Hematopoietic multipotent progenitor cell treated with erythropoietin and hydrocortisone succinate and interleukin-3 and kit ligand, for 17 days (in vitro differentiated cells): ENCODE measurements at places on chromosomes 3 and 15.

- DNase-seq: no peak
Observed at GRCh38 chr3:25469558-25469957, 41.5 kb downstream of the RARB start.

GRCh38 chr3:137778941-137779340 lies 14.8 kb downstream of the SOX14 start:
- no peak for DNase-seq

DNA sequence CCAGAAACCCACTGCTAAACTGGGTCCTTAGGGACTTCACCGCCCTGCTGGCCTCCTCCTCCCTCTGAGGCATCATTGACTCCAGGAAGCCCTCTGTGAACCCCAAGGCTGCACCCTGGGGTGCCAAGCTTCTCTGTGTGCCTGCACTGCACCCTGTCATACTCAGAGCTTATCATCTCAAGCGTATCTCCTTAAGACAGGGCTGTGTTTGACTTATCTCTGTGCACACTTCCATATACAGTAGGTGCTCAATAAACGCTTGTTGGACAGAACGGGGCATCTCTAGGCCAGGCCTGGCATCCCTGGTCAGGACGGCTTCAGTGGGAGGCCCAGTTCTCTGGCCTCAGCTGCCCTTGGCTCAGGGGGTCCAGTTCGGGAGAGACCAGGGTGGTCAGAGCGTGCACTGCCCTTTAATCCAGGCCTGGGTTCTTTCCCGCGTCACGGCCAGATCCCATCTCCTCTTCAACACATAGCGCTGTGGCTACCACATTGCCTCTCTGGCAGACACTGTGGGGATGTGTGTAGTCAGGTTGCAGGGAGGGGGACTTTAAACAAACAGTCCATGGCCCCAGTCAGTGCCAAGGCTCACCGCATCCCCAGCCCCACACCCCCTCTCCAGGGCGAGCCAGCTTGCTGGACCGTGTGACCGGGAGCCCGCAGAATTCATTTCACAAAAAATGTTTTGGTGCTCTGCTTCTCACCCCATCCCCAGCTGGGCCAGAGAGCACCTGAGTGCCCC lies 33.4 kb downstream of the MAGEF1 start:
- DNase-seq: no peak

DNA sequence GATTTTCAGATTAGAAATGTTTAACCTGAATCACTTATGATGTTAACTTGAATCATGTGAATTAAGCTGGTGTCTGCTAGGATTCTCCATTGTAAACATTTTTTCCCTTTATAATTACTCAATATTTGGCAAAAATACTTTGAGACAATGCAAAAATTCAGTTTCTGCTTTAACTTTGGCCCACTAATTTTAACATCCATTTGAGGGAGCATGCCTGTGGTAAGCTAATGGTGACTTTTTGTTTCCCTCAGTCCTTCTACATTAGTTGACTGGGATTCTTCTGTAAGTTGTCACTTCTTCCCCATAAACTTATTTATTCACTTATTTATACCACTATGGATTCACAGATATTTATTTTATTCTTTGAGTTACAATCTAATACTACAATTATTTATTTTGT lies 59.3 kb downstream of the PIK3R4 start:
- no peak for DNase-seq

DNA sequence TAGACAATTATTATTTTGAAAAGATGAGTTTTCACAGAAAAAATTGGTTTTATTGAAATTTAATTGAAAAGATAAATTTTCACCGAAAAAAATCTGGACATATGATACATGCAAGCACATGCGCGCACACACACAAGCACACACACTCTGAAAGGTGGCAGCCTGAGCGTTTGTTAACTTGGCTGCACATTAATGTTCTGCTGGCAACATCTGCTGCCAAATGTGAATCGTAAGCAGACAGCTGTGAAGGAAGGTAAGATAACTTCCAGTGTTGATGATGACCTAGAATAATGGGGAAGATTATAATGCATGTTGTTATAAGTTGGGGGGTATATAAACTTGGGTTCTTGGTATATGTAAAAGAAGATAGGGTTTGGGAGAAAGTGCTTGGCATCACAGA lies 18.4 kb upstream of the CMTM7 start:
- DNase-seq: no peak

DNA sequence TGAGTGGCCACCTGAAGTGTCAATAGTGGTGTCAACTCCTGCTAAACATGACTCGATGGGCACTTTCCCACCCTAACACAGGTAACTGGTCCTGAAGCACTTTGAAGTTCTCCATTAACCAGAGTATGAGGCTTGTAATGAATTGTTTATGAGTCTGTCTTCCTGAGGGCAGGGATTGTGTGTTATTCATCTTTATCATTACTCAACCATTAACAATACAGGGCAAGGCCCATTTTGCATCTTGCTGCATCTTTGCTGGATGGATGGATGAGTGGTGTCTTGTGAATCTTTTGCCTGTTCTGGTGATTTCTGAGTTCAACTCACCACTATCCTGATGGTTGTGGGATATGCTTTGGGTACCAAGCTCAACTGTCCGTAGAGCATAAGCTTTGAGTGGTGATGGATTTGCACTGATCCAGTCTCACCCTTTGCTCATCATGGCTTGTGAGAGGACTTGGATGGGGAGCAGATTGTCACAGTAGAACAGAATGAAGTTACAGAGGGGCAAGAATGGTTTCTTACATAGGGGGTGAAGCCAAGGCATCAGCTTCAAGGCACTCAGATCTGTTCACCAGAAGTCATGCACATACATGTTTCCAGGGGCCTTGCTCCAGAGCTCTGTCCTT lies 22.3 kb upstream of the EPB42 start:
- no peak for DNase-seq

DNA sequence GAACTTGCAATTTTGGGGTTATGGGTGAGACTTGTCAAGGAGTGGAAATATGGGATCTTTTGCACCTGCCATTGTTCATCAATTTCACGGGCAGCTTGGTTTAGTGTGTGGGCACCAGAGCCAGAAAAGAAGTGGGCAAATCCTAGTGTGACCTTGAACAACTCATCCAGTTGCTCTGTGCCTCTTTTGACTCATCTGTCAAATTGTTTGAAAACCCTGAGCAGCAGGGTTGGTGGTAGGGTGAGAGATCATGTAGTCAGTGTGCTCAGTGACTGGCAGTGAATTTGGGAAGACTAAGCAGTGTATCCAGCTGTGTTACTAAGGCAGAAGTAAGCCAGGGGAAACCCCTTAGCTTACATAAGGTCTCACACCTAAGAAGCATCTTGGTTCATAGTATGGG lies 293.0 kb upstream of the TRIM42 start:
- no peak for DNase-seq

GRCh38 chr3:33646406-33646805 lies 71.6 kb downstream of the CLASP2 start:
- no peak for DNase-seq

DNA sequence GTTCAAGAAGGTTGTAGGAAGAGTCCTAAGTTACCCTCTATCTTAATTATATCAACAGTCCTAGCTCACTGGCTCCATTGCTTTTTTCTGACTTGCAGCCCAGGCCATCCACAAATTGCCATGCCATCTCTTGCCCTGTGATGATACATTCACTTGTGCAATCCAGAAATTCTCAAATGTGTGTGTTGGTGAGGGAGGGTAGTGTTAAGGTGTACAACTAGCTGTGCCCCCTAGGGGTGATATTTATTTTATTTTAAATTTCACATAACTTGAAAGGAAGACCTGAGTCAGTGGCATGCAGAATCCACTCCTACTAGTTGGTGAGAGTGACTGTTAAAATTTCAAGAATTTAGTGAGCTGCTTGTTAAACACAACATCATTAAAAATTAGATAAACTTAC lies 156.1 kb upstream of the ANKRD28 start:
- no peak for DNase-seq

GRCh38 chr3:76753599-76753998 lies 286.3 kb upstream of the ROBO2 start:
- DNase-seq: no peak

DNA sequence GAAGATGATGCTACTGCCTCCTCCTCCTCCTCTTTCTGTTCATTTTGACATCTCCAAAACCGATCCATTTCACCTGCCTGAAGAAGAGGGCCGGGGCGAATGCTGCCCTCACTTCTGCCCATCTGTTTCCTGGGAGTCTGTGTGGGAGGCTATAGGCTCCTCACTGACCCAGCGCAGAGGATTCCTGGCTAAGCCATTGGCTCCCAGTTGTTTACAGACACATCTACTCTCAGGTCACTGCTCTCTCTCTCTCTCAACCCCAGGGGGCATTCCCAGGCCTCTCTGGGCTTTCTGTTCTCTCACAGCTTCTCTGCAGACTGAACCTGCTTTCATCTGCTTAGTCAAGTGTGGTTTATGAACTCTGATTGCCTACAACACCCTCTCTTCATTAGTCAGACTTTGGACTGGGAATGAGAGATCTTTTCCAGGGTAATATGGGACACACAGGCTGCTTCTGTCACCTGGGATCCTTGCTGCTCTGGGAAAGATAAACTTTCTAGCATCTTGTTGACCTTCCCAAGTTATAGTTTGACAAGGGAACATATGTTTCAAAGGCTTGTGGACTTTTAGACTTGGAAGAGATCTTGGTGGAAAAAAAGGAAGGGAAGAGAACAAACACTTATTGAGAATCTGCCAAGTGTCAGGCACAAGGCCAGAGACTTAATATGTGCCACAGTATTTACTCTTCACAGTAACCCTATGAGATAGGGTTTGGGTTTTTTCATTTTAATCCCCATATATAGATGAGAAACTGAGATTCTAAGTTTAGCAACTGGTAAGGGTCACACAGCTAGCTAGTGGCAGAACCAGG lies 30.2 kb upstream of the USP3 start:
- DNase-seq: no peak

- DNase-seq: no peak
Observed at GRCh38 chr3:132659000-132659364, 627 bp downstream of the ACAD11 start.

DNA sequence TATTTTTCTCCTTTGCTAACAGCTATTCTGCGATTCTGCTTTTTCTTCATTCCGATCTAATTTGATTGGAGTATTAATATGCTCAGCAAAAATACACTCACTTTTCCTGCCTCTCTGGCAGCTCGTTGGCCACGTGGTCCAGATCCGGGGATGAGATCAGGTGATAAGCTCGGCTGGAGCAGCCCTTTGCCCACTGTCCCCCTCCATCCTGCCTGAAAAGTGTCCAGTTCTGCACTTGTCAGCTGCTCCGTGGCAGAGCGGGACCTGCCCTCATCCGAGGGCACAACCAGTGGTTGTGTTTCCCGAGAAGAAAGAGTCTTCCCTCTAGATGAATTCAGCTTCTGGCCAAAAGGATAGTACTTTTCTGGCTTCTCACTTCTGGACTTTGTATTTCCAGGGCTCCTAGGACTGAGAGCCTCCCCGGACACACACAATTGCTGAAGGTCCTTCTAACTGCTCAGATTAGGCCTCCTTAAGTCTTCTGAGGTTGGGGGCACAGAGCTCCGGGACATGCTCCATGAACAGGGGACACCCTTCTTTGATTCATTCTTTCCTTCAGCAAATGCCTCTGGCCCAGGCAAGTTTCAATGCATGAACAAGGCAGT lies 103.9 kb upstream of the ALDH1A3 start:
- no peak for DNase-seq

DNA sequence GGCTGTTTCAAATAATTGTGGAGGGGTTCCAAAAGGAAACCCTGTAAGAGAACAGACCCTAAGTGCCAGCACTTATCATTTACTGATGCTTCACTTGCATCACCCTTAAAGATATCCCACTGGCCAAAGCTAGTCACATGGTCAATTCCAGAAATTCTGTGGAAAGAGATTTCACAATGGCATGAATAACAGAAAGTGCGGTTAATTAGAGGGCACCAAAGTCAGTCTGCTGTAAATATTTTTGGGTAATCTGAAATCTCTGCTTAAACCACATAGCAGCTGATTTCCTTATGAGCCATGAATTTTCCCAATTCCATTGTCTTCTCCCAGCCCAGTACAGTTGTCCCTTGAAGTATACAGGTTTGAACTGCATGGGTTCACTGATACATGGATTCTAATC lies 346.1 kb downstream of the SI start:
- DNase-seq: no peak

DNA sequence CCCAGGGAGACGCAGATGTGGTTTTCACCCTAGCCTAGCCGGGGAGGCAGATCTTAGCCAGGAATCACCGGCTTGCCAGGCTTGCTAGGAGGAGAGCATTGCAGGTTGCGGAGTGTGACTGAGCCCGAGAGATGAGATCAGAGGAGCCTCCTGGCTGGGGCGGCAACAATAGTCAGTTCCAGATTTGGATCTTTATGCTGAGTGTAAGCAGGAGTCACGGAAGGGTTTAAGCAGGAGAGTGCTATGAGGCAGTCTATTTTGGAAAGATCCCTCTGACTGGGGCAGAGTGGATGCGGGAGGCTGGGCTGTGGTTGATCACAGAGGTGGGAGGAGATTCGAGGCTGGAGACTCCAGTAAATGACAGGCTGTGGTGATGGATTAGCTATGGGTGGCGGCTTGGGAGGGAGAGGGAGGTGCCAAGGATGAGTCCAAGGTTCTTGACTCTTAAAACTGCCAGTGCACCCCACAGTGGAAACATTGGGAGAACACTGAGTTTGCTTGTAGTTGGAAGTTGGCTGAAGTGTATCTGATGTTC lies 10.4 kb upstream of the BAHD1 start:
- DNase-seq: no peak

DNA sequence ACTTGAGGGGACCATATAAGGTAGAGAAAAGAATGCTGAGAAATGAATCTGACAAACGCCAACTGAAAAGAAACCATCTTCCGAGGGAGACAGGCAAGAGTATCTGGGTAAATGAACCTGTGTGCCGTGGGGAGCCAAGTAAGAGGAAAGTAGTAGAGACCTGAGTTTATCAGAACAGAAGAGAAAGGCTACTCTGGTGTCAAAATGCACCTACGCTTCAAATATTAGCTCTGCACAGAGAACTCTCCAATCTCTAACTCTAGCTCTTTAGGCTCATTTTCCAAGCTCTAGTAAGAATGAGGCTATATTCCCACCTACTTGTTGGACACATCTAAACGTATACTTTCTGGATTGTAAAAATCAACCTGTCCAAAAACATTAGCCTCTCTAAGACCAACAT lies 53.5 kb downstream of the TOP2B start:
- DNase-seq: no peak

GRCh38 chr3:105866656-105867653 lies 1.9 kb downstream of the CBLB start:
- peak; percentile 16 for DNase-seq

- no peak for DNase-seq
Observed at GRCh38 chr15:91400481-91400880, 300.4 kb downstream of the SV2B start.

GRCh38 chr3:186181901-186182300 lies 73.0 kb upstream of the ETV5 start:
- no peak for DNase-seq

- DNase-seq: no peak
Observed at GRCh38 chr3:161556533-161556932, 59.9 kb downstream of the OTOL1 start.

DNA sequence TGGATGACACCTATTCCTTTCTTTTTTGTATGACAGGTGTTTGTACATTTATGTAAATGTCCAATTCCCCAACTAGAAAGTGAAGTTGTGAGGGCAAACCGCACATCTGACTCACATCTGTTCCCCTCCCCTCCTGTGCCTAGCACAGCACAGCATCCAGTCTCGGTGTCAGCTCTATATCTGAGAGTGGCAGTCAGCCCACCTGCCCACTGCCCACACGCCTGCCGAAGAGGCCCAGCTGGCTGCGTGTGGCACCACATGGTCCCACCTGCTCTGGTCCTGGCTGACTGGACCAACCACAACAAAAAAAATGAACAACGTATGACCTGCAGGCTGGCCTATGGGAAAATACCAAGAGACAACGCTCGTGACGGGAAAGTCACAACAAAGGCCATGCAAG lies 62.8 kb downstream of the XXYLT1 start:
- no peak for DNase-seq
